Dermis blood vessel endothelial cell (primary cell): ENCODE measurements at places on chromosomes 7 and 10. TPM values are rescaled to one million over a fixed set of nuclear protein-coding genes. Genes with fewer than 3 reads are reported as not detected.
A peak's percentile ranks its signal among the peaks of the same experiment; 100 is the strongest.

- DNase-seq = no peak
These were observed 155.0 kb downstream of the PTPRN2 start for GRCh38 chr7:158432369-158433341.

Gene RAMP3
- 114 and 116 TPM in 2 replicates for total RNA-seq

- DNase-seq = no peak
These were observed 191.1 kb upstream of the ADO start for GRCh38 chr10:62613424-62613823.

DNA sequence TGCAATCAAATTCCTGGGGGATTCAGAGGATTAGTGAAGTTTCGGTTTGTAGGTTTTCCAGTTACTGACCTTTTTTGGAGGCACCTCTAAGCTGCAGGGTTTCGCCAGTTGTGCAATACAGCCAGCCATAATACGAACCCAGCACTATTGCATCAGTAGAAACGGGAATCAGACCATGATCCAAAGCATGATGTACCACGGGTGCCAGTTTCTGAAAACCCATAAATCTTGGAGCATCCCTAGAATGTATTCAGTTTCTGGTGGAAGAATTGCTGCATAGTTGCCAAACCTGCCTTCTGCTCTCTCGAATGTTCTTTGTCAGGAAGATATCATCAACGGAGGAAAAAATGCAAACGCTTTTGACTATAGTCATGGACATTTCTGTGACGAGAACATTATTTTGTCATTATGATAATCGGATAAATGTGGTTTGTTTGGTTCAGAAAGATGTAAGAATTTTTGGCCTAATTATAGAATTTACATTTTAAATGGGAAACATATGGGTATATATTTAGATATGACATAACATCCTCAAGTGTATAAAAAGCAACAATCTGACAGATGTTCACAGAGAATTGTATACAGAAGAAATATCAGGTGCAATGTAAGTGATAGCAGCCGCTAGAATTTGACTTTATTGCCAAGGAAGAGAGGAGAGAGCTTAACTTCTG is 186.2 kb upstream of the PRKCQ start:
- no peak for DNase-seq

Gene PODXL
- total RNA-seq = 98.4 and 257 TPM in 2 replicates

GRCh38 chr7:148735141-148735540 is 36.4 kb downstream of the CUL1 start:
- DNase-seq = no peak

Gene SPAG6
- not detected in 2 replicates for total RNA-seq

DNA sequence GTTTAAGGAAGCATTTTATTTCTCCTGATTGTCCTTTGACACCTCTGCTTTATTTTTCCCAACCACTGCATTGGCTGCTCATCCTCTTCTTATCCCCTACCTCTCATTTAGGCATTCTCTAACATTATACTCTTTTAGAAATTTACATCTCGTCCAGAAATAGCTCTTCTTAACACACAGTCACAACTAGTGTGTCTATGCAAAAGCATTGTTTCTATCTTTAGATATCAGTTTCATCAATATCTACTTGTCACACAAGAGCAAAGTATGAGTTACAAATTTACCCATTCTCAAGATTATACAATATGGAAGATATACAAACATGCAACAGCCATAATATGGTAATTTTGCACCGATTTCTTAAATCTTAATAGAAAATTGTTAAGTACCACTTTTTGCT is 35.7 kb upstream of the MDFIC start:
- DNase-seq = no peak

DNA sequence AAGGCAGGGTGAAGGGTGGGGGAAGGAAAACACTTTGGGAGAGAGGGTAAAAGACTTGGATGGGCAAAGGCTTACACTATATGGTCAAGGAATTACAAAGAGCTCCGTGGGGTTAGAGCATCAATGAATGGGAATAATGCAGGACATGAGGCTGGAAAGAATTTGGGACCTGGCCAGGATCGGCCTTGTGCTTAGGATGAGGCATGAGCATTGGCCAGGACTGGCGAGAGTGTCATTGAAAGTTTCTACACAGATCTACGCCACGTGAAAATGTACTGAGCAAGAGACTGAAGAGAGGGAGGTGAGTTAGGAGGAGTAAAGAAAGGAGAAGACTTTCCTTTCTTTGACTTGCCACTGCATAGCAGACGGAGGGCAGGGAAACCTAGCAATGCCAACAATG is 142.8 kb downstream of the PTEN start:
- DNase-seq = no peak

DNA sequence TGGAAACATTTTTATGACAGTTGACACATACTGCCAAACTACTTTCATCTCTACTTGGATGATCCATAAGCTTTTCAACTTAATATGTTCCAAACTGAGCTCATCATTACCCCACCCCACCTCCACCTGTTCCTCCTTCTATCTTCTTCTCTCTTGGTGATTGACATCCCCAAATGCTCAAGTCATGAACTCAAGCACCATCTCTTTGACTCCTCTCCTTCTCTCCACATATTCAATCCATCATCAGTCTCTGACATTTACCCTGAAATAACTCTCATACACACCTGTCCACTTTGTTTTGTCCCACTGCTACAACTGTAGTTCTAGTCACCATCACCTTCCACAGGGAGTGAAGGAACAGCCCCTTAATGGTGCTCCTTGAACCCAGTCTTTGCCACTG is 43.3 kb downstream of the SGCE start:
- no peak for DNase-seq

Gene PCBD1
- 57.3 and 93.5 TPM in 2 replicates for total RNA-seq

GRCh38 chr7:132941905-132942304 is 140.0 kb downstream of the CHCHD3 start:
- DNase-seq = no peak

GRCh38 chr10:99667108-99667751 is 7.9 kb downstream of the ENTPD7 start:
- peak; percentile 54 for DNase-seq

Gene SORBS1
- 0.68 and 3.6 TPM in 2 replicates for total RNA-seq

Gene SDK1
- 0.23 and 0.34 TPM in 2 replicates for total RNA-seq

GRCh38 chr7:119969054-119969453 is 303.9 kb upstream of the KCND2 start:
- no peak for DNase-seq

- peak; percentile 82 for DNase-seq
These were observed 70.4 kb downstream of the FAM185A start for GRCh38 chr7:102819151-102819550.

- no peak for DNase-seq
These were observed 135.4 kb downstream of the BAMBI start for GRCh38 chr10:28812384-28813372.

- no peak for DNase-seq
These were observed 199.5 kb downstream of the REEP3 start for GRCh38 chr10:63720676-63721075.

- DNase-seq = no peak
These were observed 350.8 kb downstream of the KCNMA1 start for GRCh38 chr10:77286531-77287508.

Gene ZNF138
- total RNA-seq = 5.1 and 9.4 TPM in 2 replicates

DNA sequence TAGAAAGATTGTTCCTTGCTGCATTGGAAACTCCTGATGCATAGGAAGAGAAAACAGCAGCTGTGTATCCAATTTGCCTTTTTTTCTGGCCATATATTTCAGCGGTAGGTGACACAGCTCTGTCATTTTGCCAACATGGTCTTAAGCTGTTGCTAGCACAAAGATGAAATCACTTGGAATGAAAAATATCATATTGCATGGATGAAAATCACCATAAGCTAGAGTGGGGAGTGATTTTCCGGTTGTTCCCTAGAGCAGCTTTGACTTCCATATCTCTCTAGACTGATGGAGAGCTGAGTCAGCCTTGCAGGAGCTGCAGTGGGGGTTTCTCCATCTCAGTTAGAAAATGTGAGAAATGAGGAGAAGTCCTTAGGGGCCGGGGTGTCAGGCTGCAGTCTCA is 38.3 kb upstream of the BTBD16 start:
- no peak for DNase-seq

Gene EBLN1
- total RNA-seq = not detected in 2 replicates

DNA sequence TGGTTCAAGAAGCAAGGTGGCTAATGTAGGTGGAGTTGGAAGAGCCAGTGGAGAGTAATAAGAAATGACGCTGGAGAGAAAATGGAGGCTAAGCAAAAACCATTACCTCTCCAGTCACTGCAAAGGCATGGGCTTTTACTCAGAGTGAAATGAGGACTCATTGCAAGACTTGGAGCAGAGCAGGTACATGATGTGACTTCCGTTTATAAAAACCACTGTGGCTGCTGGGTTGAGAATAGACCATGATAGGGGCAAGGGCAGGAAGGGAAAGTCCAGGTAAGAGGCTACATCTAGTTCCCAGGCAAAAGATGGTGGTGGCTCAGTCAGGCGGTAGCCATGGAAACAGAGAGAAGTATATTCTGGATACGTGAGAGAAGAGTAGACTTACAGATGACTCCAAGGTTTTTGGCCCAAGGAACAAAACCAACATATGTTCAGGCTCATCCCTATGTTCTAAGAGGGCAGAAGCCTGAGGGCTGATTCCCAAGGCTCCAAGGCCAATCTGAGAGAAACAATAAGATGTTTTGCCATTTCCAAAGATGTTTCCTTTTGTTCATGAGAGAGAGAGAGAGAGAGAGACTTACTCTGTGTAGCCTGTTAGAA is 21.5 kb upstream of the PDE1C start:
- DNase-seq = no peak

Gene SYT15
- 0.51 and 1.5 TPM in 2 replicates for total RNA-seq

Gene NCF1
- total RNA-seq = not detected in 2 replicates

DNA sequence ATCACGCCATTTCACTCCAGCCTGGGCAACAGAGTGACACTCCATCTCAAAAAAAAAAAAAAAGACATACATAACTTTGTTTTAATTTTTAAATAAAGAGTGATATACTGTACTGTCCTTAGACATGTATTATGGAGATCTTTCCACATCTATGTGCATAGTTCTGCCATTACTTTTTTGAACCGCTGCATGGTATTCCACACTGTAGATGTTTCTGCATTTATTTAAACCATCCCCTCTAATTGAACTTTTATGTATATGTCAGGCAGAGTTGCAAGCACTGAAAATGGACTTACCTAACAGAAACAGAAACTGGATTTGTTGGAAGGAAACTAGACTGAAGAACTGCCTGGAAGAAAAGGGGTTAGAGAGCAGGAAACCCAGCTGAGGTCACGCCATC is 8.5 kb upstream of the ARHGAP19 start:
- no peak for DNase-seq

Gene CCDC146
- 1.4 and 2.4 TPM in 2 replicates for total RNA-seq

- no peak for DNase-seq
These were observed 45.4 kb downstream of the C10orf143 start for GRCh38 chr10:130065251-130065650.

GRCh38 chr7:158595068-158595467 is 7.4 kb upstream of the PTPRN2 start:
- peak; percentile 48 for DNase-seq

DNA sequence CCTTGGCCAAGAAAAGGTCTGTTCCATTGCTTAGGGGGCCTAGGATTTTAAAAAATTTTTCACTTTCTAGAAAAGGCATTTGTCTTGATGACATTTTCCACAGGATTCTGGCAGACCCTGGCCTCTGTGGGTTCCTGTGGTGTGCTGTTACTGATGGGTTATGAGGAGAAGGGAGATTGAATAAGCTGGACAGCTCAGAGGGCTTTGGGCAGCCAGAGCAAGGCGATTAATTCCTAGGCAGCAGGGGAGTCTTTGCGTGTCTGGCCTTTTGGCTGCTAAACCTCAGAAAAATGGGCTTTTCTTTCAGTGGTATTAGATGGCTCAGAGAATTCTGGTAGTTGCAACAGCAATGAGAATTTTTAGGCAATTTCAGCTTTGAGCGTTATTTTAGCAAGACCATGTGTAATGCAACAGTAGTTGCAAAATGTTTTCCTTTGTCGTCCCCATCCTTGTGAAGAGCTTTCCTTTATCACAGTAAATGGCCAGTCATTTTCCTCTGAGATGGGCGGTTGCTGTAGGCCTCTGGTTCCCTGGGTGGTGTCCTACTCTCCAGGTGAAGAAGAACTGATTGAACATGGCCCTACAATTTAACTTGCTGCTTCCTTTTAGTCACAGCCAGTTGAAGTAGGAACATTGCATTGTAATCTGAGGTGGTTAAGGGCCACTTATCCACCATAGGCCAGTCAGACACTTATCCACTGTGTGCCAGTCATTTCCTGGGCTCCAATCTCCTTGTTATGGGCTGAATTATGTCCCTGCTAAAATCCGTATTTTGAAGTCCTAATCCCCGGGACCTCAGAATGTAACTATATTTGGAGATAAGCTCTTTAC is 43.2 kb downstream of the SH2D4B start:
- DNase-seq = no peak

- no peak for DNase-seq
These were observed 27.7 kb upstream of the PRKCQ start for GRCh38 chr10:6607778-6608177.

- no peak for DNase-seq
These were observed 172.3 kb downstream of the CHRM2 start for GRCh38 chr7:137040745-137041144.

Gene DKK1
- 18.6 and 19.6 TPM in 2 replicates for total RNA-seq

GRCh38 chr7:50791363-50791937 is 8.8 kb upstream of the GRB10 start:
- DNase-seq = no peak
